ENCODE measurements at places on chromosomes 2 and 18. TPM values are rescaled to one million over a fixed set of nuclear protein-coding genes. Genes with fewer than 3 reads are reported as not detected.

DNA sequence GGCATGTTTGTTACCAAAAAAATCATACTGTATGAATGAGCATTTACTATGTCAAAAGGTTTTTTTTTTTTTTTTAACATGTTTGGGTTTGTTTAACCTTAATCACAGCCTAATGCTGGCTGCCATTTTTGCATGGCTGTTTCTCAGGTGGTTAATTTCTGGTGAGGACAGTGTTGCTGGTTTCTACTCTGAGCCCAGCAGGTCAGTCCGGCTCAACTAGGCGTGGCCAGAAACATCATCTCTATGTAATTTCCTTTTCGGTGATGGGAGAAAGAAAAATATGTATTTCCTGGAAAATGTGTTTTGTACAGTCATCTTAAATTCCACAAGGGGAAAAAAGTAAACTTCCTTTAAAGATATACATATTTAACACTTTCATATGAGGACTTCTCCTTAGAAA lies 24.9 kb upstream of the BZW1 start:
- peaks cover 19% of the 10 kb centered on the region for H3K4me1 ChIP-seq
- H3K27me3 ChIP-seq, result no peaks in the 10 kb centered on the region
- no peak overlapping the region for H3K27ac ChIP-seq
- H3K4me3 ChIP-seq, result no peak overlapping the region
- no peaks in the 10 kb centered on the region for H3K36me3 ChIP-seq
- DNase-seq, result no peak

The FOSL2 gene
- polyA plus RNA-seq, result 158 TPM

The CRACDL gene
- 0.11 TPM for polyA plus RNA-seq

GRCh38 chr18:5746844-5747243 lies 148.5 kb downstream of the TMEM200C start:
- DNase-seq, result no peak
- H3K27ac ChIP-seq, result no peak overlapping the region
- H3K4me1 ChIP-seq, result no peaks in the 10 kb centered on the region
- H3K27me3 ChIP-seq, result no peaks in the 10 kb centered on the region
- H3K36me3 ChIP-seq, result no peaks in the 10 kb centered on the region
- H3K4me3 ChIP-seq, result no peak overlapping the region

- H3K27me3 ChIP-seq, result no peaks in the 10 kb centered on the region
- H3K36me3 ChIP-seq, result peaks cover 28% of the 10 kb centered on the region
- no peak for DNase-seq
- H3K27ac ChIP-seq, result no peak overlapping the region
- H3K4me1 ChIP-seq, result peaks cover 4% of the 10 kb centered on the region
Measured at GRCh38 chr2:23761638-23762037, 165.3 kb downstream of the ATAD2B start.

DNA sequence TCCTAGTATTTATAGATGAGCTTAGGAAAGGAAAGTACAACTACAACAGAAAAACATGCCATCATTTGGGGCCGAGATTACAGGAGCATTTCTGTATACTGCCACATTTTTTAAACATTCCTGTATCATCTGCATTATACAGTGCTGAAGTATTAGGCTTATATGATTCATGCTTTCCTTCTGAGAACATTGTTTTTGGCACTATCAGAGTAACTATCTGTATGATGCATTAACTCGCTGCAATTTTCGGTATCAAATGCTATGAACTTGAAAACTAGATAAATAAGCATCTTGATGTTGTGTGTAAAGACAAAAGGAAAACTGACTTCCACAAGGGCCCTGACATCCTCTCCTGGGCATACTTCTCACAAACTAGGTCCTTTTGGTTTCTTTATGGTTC lies 102.0 kb downstream of the RIT2 start:
- H3K4me3 ChIP-seq, result no peak overlapping the region
- no peak overlapping the region for H3K27ac ChIP-seq
- H3K27me3 ChIP-seq, result no peaks in the 10 kb centered on the region
- no peak for DNase-seq

DNA sequence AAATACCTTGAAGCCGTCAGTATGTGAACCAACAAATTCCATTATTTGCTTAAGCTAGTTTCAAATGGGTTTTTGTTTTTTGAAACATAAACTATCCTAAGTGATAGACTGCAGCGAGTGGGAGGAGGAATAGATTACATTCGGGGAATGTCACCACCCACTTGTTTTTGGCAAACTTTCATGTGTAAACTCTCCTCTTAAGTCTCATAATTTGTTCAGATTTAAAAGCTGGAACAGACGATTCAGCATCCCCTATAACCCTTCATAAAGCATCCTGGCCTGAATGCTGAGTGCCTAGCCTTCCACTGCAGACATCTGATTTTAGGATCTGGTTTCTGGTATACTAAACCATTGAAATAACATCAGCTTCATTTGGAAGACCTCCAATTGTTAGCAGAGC lies 51.0 kb downstream of the CPO start:
- H3K4me3 ChIP-seq, result no peak overlapping the region
- no peaks in the 10 kb centered on the region for H3K27me3 ChIP-seq
- no peak overlapping the region for H3K27ac ChIP-seq

DNA sequence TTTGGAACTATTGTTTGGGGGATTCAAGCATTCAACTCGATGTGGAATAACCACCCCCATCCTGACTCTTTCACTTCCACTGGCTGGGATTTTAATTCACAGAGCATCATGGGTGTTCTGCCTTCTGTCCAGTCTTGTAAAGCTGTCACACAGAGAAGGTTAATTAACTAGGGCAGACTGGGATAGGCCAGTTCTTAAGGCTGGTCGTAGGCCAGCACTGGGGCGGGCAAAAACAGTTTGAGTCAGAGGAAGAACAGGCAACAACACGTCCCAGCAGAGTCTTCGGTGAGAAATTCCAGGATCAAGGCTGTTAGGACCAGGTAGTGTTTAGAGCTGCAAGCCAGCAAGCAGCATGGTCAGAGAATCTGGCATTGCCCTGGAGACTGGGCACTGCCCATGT lies 4.0 kb upstream of the RNF152 start:
- H3K27me3 ChIP-seq, result peaks cover 59% of the 10 kb centered on the region
- peaks cover 16% of the 10 kb centered on the region for H3K4me1 ChIP-seq
- no peak for DNase-seq
- no peaks in the 10 kb centered on the region for H3K36me3 ChIP-seq

DNA sequence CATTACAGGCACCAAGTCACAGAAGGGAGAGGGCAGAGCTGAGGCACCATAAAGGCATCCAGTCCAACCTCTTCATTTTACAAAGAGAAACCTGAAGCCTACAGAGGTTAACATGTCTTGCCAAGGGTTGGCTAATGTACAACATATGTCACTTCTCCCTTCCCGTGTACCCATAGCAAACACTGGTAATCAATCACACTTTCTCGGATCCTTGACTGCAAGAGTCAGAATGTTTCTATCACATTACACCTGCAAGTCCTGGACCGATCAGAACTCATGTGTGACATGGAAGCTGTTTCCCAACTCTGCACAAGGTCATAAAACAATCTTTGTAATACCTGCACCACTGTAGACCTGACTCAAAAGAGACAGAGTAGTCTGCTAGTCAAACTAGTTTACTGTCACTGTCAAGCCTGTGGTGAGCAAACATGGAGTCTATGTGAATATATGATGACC lies 6.0 kb downstream of the ANKRD44 start:
- no peak overlapping the region for H3K4me3 ChIP-seq
- H3K27me3 ChIP-seq, result no peaks in the 10 kb centered on the region
- DNase-seq, result no peak
- peak overlapping the region; percentile 97 for H3K27ac ChIP-seq
- H3K4me1 ChIP-seq, result peaks cover 76% of the 10 kb centered on the region
- peaks cover 5% of the 10 kb centered on the region for H3K36me3 ChIP-seq
